ENCODE measurements at places on chromosomes 2 and 18.

GRCh38 chr18:78703291-78703690 lies 276.3 kb upstream of the SALL3 start:
- no peaks in the 10 kb centered on the region for H3K36me3 ChIP-seq
- no peak overlapping the region for H3K4me3 ChIP-seq
- no peaks in the 10 kb centered on the region for H3K4me1 ChIP-seq
- H3K27ac ChIP-seq = no peak overlapping the region
- H3K27me3 ChIP-seq = peaks cover 4% of the 10 kb centered on the region

- no peak overlapping the region for H3K27ac ChIP-seq
- H3K27me3 ChIP-seq = no peaks in the 10 kb centered on the region
- DNase-seq = no peak
- H3K36me3 ChIP-seq = no peaks in the 10 kb centered on the region
Observed at GRCh38 chr2:120269076-120269744, 16.6 kb downstream of the RALB start.

DNA sequence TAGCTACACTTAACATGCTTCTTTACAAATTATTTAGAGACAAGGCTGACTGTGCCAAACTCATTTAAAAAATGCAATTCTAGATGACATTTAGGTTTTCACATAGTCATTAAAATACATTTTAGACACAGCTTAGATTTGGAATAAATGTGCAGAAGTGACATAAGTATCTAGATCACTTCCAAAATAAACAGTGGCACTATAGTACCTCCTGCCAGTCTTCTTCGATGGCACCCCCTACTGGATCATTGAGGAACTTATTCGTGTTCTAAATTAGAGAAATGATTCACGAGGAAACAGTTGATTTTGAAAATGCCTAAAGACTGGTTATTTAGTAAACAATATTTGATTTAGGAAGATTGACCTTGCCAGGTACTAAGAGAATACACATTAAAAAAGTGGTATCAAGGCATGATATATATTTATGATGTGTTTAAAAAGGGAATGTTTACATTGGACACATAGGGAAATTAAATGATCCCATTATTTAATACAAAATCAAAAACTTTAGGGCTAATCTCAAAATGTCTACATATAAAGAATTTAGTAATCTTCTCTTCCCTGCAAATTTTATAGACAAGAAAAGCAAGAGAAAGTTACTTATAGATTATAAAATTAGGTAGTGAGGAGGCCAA lies 323.9 kb downstream of the XIRP2 start:
- no peaks in the 10 kb centered on the region for H3K36me3 ChIP-seq
- no peaks in the 10 kb centered on the region for H3K27me3 ChIP-seq
- DNase-seq = peak; percentile 72
- H3K27ac ChIP-seq = no peak overlapping the region
- H3K4me3 ChIP-seq = no peak overlapping the region

- no peaks in the 10 kb centered on the region for H3K36me3 ChIP-seq
- H3K4me1 ChIP-seq = no peaks in the 10 kb centered on the region
- no peak overlapping the region for H3K27ac ChIP-seq
- H3K4me3 ChIP-seq = no peak overlapping the region
- DNase-seq = no peak
Observed at GRCh38 chr18:45116116-45116515, 435.4 kb downstream of the SETBP1 start.

- H3K4me1 ChIP-seq = no peaks in the 10 kb centered on the region
- H3K27me3 ChIP-seq = no peaks in the 10 kb centered on the region
- no peaks in the 10 kb centered on the region for H3K36me3 ChIP-seq
- no peak overlapping the region for H3K27ac ChIP-seq
Observed at GRCh38 chr2:193542762-193543161, 1348.0 kb upstream of the TMEFF2 start.
